ENCODE measurements at places on chromosomes 7 and 10. TPM values are rescaled to one million over a fixed set of nuclear protein-coding genes. Genes with fewer than 3 reads are reported as not detected.
A peak's percentile ranks its signal among the peaks of the same experiment; 100 is the strongest.

GRCh38 chr10:110871298-110872084, at the start of gene PDCD4:
Gene PDCD4, plus strand, starts transcription at chr10:110871928. Its CDS starts 4,100 bp downstream, at chr10:110876028.
- peak; percentile 99 for DNase-seq

GRCh38 chr7:82778021-82778420, 334.4 kb upstream of the CACNA2D1 start:
- no peak for DNase-seq

DNA sequence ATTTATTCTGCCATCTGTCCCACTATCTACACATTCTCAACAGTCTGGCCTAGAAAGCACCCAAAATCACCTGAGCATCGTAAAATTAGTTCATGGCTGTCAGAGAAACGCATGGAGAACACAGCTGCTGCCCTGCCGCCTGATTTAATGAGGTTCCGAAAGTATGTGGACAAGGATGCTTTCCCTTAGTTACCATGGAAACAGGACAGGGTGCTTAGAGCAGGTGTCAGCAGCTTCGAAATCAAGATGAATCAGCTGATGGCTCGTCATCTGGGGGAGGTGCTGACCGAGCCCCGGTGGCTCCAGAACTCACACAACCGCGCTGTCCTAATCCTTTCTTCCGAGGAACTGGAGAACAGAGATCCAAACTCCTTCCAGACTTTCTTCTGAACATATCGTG, 151.5 kb downstream of the TEX36 start:
- no peak for DNase-seq

The CFAP69 gene
- not detected for total RNA-seq

GRCh38 chr7:15341817-15342216, 220.0 kb downstream of the AGMO start:
- no peak for DNase-seq

- no peak for DNase-seq
These were observed 77.5 kb downstream of the NKX6-2 start for GRCh38 chr10:132708441-132708840.

DNA sequence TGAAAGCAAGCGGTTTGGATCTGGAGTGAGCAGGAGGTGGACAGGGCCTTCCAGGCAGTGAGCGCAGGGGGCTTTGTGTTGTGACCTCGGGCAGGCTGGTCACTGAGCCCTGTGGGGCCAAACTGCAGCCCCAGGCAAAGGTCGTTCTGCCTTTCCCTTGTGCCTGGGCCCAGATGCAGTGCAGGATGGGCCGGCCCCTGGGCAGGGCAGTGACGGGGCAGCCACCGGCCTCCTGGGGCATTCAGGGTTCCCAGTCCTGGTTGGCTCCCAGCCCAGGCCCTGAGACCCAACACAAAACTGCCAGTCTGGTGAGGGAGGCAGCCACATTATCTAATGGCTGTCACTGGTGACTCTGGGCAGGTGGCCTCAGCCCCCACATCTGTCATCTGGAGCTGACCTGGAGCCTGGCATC, 7.1 kb downstream of the ARPC1B start:
- no peak for DNase-seq

DNA sequence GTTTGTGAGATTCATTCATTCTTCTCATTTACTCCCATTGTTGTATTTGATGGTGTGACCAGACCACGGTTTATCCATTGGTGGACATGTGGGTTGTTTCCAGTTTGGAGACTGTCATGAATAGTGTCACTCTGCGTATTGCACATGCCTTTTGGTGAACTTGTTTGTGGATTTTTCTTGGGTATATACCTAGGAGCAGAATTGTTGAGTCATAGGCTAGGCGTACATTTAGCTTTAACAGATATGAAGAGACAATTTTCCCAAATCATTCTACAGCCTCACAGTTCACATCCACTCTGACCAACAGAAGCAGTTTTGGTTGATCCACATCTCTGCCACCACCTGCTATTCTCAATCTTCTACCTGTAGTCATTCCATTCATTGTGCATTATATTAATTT, 66.0 kb upstream of the FAM20C start:
- no peak for DNase-seq

DNA sequence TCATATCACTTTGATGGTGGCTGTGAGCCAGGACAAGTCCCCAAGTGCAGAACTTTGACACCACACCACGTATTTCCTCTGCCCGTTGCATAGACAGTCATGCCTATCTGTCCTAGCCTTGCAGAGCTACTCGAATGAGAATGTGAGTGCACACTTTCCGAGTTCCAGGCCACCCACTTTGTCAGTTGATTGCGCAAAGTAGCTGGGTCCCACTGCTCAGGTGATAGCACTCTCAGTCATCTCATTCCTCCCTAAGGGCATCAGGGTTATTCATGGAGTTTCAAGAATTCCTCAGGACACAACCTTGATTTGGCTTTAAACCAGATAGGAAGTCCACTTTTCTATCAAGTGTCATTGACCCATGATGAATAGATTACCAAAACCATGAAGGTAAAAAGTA, 19.3 kb downstream of the LSM5 start:
- no peak for DNase-seq

The ZNF503 gene
- 0.09 TPM for total RNA-seq

GRCh38 chr10:99993701-99994689, 15.8 kb downstream of the DNMBP start:
- peak; percentile 86 for DNase-seq

DNA sequence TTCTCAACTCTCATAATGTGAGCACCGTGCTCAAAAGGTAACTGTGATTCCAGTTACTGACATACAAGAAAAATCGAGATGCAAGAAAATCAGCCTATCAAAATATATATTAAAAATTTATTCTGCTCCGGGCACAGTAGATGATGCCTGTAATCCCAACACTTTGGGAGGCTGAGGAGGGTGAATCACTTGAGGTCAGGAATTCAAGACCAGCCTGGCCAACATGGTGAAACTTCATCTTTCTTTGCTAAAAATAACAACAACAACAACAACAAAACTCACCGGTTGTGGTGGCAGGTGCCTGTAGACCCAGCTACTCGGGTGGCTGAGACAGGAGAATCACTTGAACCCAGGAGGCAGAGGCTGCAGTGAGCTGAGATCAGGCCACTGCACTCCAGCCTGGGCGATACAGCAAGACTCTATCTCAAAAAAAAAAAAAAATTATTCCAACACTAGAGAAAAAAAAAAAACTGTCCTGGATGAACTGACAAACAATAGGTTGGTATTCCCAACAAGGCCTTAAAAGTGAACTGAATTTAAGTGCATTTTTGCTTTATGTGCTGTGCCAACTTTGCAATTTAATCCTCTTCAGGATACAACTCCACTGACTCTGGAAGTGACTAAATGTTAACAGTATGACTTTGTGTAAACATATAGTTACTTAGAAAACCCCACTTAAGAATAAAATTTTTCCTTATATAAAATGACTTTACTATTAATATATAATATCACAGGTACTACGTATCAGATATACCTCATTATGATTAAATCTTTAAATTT, 51.1 kb downstream of the JMJD1C start:
- DNase-seq: no peak

- no peak for DNase-seq
These were observed 135.9 kb downstream of the TAX1BP1 start for GRCh38 chr7:27875832-27876231.

The STEAP1B gene
- total RNA-seq: not detected

DNA sequence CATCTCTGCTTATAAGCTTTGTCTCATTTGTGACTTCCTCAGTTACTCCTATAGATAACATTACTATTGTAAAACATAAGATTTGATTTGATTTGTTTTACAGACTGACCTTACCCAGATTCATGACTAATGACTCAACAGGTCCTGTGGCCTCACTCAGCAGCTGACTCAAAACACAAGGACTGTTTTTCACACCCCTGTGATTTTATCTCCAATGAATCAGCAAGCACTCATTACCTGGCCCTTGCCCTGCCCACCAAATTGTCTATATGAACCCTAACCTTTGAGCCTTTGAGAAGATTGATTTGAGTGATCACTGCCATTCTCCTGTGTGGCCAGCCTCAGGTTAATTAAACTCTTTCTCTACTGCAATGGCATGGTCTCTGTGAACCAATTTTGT, 1064.6 kb upstream of the LRRTM3 start:
- DNase-seq: no peak

GRCh38 chr10:97089209-97089870, 96.4 kb downstream of the SLIT1 start:
- no peak for DNase-seq

- no peak for DNase-seq
These were observed 151.1 kb downstream of the CXCL12 start for GRCh38 chr10:44233561-44234482.

DNA sequence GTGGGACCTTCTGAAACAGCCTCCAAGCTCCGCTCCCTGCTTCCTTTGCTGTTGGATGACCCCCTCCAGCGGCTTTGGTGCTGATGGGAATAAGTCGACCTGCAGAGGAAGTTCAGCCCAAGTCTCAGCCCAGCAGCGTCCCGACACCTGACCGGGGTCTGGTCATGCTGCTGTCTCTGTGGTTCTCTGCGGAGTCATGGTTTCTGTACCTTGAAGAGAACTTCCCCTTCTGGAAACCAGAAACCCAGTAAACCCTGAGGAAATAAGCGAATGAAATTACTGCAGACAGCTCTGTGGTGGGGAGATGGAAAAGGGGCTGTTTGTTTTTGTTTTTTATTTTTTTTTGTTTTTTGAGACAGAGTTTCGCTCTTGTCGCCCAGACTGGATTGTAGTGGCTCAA, 18.3 kb upstream of the ZNF12 start:
- DNase-seq: no peak

DNA sequence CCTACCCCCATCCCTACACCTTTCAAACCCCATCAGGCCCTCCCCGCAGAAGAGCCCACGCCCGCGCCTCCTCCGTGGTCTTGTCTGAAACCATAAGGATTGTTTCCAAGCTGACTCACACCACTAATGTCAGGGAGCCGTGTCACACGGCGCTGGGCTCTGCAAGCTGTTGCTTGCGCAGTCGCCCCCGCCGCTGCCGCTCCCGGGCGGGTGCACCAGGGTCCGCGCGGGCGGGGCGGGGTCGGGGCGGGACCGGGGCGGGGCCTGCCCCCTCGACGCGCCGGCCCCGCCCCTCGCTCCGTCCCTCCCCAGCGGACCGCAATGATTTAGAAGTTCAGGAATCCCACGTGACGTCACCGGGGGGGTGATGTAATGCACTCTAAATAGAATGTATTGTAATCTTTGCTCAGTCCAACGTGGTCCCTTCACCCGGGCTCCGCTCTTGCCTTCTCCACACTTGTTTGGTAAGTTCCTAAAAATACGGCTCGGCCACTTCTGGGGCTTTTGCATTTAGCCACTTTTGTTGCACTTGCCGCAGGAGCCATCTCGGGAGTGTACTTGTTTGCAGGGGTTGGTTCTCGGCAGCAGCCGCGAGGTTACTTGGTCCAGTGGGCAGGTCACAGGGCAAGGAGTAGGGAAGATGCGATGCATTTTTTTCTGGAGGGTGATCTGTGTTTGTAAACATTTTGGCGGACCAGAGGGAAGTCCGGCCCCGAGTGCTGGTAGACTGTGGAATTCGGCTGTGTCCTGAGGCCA, 3.2 kb upstream of the CREB5 start:
- DNase-seq: peak; percentile 82

DNA sequence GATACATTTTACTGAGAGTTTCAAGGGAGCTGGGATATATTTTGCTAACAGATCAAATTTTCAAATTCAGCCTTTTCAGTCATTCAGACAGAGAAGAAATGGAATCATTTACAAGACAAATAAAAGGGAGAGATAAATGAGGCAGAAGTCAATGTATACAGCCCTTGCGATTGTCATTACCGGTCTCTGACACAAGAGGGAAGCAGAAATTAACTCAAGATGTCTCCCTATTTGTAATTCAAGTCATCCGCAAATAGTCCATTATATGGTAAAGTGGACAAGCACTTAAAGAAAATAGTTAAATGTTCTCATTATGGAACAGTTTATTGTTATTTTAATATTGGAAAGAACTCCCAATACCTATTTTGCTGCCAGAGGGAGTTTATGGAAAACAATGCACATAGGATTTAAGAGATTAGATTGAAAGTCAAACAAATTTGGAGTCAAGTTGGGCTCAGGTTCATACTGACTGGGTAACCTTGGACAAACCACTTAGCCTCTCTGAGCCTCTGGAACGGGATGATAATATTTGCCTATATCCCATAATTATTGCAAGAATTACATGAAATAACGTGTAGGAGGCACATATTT, 89.3 kb upstream of the PRKCQ start:
- peak; percentile 71 for DNase-seq

The TTYH3 gene
- 35.6 TPM for total RNA-seq

- no peak for DNase-seq
These were observed 8.6 kb downstream of the GCK start for GRCh38 chr7:44180631-44181030.

The C7orf57 gene
- total RNA-seq: 0.14 TPM

The COG5 gene
- 40.9 TPM for total RNA-seq

DNA sequence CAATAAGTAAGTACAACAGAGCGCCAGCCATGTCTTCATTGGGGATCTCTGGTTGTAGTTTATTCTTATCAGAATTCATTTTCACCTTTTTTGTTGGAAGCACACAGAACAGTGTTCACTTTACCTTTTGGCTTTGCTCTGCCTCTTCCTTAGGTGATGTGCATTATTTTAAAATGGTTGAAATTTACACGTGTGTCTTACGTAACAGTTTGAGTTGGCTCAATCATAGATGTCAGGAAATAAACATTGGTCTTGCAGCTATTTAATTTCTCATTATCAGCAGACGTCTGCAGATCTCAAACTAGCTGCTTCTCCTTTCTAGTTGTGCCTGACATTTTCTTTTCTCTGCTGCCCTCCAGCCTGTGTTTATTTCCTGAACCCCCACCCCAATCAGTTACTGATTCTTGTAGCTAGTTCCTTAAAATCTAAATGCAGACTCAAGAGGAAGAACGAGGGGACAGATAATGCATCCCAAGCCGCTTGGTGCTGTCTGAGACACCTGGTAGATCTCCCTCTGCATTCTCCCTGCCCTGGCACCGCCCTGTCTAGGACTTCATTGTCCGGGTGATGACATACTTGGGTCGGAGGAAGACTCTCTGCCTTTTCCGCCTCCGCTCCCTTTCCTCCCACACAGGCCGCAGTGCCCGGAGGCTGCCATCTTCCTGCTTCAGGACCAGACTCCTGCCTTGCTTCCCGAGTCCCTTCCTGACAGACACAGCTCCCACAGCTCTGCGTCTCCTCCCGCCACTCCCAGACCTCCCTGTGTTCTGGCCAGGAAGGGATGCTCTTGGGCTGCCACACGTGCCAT, 108.2 kb downstream of the ANKRD61 start:
- no peak for DNase-seq

The OR13A1 gene
- not detected for total RNA-seq
